ENCODE measurements at places on chromosomes 12 and 14.

GRCh38 chr12:119877639-119877948, 474 bp upstream of the CIT start:
- DNase-seq, result no peak

- DNase-seq, result no peak
Observed at GRCh38 chr14:58981840-58982239, 206.6 kb upstream of the DAAM1 start.

GRCh38 chr12:122947352-122947792, 18.9 kb downstream of the ABCB9 start:
- DNase-seq, result no peak

GRCh38 chr12:45737638-45738037, 8.1 kb downstream of the ARID2 start:
- no peak for DNase-seq

DNA sequence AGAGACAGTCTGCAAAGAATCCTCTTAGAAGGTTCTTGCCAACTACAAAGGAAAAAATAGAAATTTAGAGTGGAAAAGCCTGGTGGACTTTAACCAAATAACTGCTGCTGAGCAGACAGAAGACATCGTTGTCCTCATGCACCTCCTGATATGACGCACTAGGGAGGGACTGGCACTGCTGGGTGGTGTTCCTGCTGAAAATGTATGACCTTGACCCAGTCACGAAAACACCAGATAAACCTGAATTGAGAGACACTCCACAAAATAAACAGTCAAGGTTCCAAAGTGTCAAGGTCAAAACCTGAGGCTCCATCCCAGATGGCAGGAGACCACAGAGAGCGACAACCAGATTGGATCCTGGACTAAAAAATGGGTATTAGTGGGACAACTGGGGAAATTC, 61.9 kb downstream of the CHGA start:
- no peak for DNase-seq

- no peak for DNase-seq
Observed at GRCh38 chr12:630656-631632, 32.3 kb downstream of the NINJ2 start.

- no peak for DNase-seq
Observed at GRCh38 chr12:27797301-27798025, 17.4 kb upstream of the MANSC4 start.

- no peak for DNase-seq
Observed at GRCh38 chr14:79186523-79186922, 1016.4 kb downstream of the NRXN3 start.

GRCh38 chr14:93962701-93963601, 13.4 kb downstream of the ASB2 start:
- no peak for DNase-seq

- no peak for DNase-seq
Observed at GRCh38 chr12:16492240-16492639, 113.7 kb downstream of the LMO3 start.

DNA sequence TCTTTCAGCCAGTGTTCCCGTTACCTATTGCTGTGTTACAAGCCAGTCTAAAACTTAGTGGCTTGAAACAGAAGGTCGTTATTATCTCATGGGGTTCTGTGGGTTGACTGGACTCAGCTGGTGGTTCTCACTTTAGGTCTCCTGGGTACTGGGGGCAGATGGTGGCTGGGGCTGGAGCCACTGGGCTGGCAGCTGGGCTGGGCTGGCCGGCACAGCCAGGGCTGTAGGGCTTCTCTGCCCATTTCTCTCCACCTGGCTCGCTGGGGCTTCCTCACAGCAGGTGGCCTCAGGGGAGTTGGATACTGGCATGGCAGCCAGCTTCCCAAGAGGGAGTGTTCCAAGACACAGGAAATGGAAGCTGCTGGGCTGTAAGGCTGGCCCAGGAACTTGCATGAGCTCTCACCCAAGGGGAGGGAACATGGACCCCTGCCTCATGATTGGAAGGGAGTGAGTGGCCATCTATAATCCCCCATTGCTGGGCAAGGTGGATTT, 27.0 kb downstream of the TUNAR start:
- DNase-seq, result no peak

DNA sequence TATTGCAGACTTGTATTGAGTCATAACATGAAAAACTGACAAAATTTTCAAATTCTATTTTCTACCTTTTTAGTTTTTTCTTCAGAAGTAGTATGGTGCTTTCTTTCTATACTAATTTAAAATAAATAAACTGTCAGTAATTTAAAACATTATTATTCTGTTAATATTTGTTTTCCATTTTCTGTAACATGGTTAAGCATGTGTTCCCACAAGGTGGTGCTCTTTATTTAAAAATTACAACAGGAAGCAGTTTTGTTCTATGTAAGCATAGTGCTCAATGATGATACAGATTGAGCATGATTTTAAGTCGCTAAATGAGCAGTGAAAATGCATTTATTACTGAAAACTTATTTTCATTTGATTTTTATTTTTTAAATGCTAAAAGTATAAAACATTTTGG, 114.6 kb downstream of the PPFIA2 start:
- peak; percentile 48 for DNase-seq

DNA sequence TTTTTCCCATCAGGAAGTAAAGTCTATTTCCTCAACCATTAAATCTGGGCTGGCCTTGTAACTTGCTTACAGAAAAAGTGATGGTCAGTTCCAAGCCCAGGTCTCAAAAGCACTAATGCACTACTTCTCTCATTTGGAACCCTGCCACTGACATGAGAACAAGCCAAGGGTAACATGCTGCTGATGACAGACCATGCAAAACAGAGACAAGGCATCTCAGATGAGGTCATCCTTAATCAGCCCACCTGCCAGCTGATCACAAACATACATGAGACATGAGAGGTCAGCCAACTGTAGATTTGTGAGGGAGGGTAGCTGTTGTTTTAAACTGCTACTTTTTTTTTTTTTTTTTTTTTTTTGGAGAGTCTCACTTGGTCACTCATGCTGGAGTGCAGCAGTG, 16.2 kb downstream of the TWF1 start:
- DNase-seq, result peak; percentile 29

DNA sequence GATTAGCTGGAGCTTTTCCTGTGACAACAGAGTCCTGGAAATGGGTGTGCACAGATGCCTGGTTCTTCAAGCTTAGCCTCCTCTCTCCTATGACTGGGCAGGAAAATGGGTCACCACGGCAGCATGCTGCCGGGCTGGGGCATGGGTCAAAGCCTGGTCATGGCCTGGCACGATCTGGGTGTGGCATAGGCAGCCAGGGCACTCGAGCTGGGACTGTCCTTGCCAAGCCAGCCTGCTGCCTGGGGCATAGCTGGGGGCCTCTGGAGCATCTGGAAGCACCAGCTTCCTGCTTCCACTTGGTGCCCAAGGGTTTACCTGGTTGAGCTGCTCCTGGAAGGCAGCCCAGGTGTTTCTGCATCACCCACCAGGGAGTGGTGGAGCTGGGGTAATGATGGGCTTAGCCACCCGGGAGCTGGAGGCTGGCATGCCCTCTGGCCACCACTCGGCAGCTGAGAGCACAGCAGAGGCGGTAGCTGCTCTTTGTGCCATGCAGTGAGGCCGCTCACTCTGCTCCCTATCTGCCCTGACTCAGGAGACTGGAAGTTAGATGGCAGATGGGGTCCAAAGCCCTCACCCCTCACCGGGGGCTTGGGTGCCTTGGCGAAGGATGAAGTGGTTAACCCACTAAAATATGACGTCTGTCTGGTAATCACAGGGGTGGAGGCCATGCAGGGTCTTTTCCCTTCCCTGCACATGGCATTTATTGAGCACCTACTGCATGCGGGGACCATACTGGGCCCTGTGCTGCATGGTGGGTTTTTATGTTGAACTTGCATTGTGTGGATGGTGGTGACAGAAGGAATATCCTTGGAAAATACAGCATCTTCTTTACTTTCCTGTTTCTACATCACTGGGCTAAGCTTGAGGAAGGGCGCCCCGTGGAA, 1.7 kb downstream of the OTUB2 start:
- no peak for DNase-seq

- no peak for DNase-seq
Observed at GRCh38 chr12:12201274-12201758, 65.5 kb downstream of the LRP6 start.

DNA sequence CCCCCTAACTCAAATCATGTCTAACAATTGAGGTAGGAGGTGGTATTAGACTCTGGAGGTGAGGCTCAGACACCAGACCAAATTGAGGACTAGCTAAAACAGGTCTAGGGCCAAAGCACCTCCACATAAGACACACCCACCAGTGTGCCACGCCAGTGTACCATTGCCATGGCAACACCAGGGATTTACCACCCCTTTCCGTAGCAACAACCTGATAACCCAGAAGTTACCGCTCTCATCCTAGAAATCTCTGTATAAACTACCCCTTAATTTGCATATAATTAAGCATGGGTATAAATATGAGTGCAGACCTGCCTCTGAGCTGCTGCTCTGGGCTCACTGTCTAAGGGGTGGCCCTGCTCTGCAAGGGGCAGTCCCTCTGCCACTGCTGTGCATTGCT, 57.4 kb upstream of the PPP2R5C start:
- no peak for DNase-seq

DNA sequence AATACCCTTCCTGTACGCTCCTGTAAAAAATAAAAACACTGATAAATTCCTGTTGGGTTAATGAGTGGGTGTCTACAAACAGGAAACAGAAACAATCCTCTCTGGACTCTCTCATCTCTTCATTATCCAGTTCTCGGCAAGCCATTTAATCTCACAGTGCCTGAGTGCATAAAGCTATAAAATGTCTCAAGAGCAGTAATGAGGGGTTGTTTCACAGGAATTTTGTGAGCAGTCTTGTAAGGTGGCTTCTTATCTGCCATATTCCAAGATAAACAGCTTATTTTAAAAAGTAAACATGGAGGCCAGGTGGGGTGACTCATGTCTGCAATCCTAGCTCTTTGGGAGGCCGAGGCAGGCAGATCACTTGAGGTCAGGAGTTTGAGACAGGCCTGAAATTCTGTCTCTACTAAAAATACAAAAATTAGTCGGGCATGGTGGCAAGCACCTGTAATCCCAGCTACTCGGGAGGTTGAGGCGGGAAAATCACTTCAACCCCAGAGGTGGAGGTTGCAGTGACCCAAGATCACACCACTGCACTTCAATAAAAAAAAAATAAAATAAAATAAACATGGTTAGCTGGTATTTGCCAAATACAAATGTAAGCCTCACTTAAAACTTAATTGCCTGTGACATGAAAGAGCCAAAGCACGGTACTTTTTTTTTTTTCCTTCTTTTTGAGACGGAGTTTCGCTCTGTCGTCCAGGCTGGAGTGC, 54.0 kb downstream of the CLIP1 start:
- peak; percentile 46 for DNase-seq
